CD4-positive, alpha-beta T cell treated with Interferon alpha-2 for 1 hour (primary cell): ENCODE measurements at places on chromosomes 16 and 17.

DNA sequence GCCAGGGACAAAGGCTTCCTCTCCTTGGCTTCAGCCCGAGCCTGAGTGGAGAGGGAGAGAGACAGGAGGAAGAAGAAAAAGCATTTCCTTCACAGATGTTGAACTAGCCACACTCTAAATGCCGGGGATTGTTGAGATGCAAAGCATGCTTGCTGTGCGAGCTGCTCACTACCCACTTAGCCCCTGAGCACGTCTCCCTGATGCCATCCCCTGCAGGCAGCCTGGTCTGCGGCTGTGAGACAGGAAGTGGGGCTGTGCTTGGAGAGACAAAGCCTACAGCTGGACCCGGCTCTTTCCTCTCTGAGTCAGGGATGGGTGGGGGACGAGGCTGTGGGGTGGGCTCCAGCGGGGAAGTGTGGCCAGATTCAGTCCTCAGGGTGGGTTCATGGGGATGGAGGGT, 13.7 kb downstream of the WNT9B start:
- DNase-seq, result no peak

- DNase-seq, result no peak
Observed at GRCh38 chr16:21614896-21615295, 15.5 kb downstream of the METTL9 start.

- no peak for DNase-seq
Observed at GRCh38 chr16:22008215-22009059, 526 bp downstream of the MOSMO start.

DNA sequence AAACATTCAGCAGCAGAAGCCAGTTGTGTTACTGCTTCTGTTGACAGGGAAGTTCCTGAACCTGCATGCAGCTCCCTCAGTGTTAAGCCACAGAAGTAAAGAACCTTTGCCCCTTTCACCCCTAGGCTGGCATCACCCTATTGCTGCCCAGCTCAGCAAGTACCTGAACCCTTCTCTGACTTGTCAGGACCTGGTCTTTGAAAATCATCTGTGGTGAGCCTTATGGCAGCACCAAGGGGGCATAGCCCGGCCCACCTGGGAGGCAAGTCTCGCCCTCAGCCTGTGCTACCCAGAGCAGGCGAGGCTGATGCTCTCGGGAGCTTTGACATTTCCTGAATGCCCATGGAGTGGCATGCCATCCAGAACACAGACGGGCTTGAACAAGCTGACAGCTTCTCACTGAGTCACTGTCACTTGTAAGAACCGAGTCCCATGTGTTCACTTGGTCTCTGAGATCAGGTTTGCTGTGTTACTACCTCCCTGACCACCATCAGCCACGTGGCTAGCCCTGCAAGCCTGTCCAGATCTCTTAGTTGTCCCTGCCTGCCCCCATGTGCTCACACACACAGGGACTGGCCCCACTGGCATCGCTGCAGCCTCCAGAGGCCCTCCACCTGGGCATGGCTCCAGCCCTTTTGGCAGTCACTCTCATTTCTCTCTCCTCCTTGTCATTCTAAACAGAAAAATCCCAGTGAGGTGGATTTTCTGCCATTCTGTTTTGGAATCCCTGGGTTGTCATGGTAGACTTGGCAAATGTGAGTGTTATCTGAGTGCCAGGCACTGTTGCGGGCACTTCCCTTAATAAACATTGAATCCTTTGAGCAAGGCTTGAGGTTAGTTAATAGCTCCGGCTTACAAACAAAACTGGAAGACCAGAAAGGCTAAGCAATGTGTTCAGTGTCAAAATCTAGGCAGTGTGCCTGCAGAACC, 2.9 kb upstream of the CARMIL2 start:
- no peak for DNase-seq

DNA sequence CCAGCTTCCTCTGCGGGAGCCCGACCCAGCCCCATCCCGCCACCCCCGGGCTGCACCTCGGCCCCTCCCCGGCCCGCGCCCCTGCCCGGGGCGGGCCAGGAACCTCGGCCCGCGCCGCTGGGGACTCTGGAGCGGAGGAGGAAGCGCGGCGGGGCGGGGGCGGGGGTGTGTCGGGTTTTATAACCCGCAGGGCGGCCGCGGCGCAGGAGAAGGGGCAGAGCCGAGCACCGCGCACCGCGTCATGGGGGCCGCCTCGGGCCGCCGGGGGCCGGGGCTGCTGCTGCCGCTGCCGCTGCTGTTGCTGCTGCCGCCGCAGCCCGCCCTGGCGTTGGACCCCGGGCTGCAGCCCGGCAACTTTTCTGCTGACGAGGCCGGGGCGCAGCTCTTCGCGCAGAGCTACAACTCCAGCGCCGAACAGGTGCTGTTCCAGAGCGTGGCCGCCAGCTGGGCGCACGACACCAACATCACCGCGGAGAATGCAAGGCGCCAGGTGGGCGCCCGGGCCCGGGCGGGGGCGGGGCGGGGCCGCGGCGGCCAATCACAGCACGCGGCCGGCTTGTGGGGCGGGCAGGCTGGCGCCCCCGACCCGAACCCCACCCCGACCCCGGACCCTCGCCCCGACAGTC, at the start of gene ACE:
Gene ACE, plus strand, starts transcription at position 208 of the 626 bp plus-strand sequence. Its CDS starts 34 bp downstream, at position 242.
- DNase-seq, result peak; percentile 54

DNA sequence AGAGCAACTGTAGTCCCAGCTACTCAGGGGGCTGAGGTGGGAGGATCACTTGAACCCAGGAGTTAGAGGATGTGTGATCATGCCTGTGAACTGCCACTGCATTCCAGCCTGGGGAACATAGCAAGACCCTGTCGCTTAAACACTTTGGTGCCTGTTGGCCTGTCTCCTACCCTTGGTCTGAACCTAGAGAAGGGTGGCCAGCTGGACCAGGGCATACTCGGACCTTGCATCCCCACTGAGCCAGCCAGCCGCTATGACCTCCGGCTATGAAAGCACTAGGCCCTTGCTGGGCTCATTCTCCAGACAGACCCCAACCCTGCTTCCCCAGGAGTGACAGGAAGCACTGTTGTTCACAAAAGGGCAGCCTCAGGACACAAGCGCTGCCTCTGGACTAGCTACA, 4.6 kb downstream of the IFT20 start:
- DNase-seq, result no peak

GRCh38 chr16:19168371-19169081, 486 bp downstream of the SYT17 start:
- no peak for DNase-seq

- DNase-seq, result no peak
Observed at GRCh38 chr17:699345-699744, 15.3 kb downstream of the VPS53 start.

DNA sequence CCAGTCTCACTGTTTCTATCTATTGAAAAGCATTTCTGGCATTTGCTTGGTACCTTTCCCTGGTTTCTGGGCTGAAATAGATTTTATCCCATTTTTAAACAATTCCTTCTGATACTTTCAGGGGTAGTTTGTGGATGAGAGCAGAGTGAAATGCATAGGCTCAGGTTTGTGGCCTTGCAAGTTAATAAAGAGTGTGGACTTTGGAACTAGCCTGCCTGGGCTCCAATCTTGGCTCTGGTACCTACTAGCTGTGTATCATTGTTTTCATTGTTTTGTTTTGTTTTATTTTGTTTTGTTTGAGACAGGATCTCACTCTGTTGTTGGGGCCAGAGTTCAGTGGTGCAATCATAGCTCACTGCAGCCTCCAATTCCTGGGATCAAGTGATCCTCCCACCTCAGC, 175.5 kb downstream of the PRKCB start:
- DNase-seq, result no peak

DNA sequence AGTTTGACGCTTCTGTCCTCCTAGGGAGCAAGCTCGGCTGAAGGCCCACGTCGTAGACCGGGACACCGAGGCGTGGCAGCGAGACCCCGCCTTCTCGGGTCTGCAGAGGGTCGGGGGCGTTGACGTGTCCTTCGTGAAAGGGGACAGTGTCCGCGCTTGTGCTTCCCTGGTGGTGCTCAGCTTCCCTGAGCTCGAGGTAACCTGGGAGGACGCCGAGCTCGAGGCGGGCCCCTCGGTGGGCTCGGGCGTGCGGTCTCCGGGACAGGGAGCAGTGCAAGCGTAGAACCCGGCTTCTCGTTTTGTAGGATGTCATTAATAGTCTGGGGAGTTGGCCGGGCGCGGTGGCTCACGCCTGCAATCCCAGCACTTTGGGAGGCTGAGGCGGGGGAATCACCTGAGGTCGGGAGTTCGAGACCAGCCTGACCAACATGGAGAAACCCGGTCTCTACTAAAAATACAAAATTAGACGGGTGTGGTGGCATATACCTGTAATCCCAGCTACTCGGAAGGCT, 715 bp downstream of the ENDOV start:
- no peak for DNase-seq

- no peak for DNase-seq
Observed at GRCh38 chr16:77888871-77889270, 100.5 kb downstream of the VAT1L start.

GRCh38 chr17:80393241-80393890, 21.6 kb upstream of the ENDOV start:
- no peak for DNase-seq

- DNase-seq, result peak; percentile 76
Observed at GRCh38 chr17:2215616-2216364, 87.8 kb downstream of the SMG6 start.

DNA sequence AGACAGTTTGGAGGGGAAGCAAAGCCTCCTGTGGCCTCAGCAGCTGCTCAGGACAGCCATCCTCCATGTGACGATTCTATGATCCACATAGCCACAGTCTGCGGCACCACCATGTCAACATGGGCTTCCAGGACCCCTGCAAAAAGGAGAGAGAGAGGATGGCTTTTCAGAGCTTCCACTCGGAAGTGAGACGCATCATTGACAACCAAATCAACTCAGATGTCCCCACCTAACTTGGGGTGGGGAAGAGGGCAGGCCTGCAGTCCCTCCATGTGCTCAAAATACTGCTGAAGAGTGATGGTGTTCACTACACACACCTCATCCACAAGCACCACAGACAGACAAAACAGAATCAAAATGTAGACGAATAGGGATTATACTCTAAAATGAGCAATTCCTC, 5.9 kb upstream of the METTL16 start:
- no peak for DNase-seq

- DNase-seq, result no peak
Observed at GRCh38 chr16:81551821-81552304, 107.3 kb downstream of the CMIP start.

- DNase-seq, result no peak
Observed at GRCh38 chr17:49820773-49821172, 27.1 kb downstream of the TAC4 start.

DNA sequence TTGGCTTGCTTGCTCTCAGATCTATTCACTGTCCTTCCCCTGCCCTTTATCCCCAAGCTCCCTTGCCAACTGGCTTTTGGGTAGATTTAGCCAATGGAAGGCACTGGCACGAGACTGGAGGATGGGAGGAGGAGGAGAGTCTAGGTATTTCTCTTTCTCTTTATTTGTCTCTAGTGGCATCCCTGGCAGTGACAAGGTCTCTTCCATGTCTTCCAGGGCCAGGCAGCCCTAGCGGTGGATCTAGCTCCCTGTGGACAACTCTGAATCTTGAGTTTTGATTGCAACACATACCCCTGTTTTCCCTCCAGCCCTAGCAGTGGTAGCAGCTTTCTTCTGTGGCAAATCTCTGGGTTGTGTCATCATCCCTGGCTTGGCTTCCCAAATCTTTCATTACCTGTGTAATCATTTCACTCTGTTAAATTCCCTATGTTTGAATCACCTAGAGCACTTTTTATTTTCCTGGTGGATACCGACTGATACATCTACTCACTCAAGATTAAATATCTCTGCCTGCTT, 171.1 kb upstream of the IRX6 start:
- DNase-seq, result no peak
